ENCODE measurements at places on chromosomes 2 and 18.
A peak's percentile ranks its signal among the peaks of the same experiment; 100 is the strongest.

- peak overlapping the region; percentile 16 for H3K4me3 ChIP-seq
- peaks cover 5% of the 10 kb centered on the region for H3K36me3 ChIP-seq
- DNase-seq: no peak
- H3K27me3 ChIP-seq: no peaks in the 10 kb centered on the region
- H3K27ac ChIP-seq: no peak overlapping the region
Observed at GRCh38 chr2:43057742-43058725, 168.4 kb downstream of the ZFP36L2 start.

DNA sequence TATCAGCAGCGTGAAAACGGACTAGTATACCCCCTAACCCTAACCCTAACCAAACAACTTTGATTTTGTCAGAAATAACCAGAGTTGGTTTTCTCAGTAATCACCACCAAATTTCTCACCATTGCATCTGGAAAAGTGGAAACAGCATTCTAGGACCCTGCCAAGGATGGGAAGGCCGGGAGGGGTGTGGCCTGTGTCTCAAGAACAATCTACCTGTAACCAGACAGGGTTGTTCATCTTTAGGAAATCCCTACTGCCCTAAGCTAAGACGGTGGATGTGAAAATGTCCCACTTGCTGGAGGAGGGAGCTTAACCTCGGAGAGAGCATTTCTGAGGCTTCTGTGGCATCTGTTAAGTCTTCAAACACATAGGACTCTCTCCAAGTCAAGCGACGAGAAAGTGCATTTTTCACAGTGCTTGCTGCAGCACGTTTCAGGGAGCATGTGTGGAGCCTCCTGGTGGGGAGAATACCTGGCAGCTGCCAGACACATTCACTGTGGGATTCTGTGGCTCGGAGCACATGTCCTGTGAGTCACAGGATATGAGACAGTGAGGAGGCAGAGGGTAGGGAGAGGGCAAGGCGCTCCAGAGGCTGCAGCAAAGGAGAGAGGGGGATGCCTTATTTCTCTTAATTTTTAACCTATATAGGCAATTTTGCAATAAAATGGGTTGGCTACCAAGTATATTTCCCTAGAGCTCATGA, 207.5 kb downstream of the SPP2 start:
- H3K36me3 ChIP-seq: no peaks in the 10 kb centered on the region
- DNase-seq: no peak
- H3K27me3 ChIP-seq: no peaks in the 10 kb centered on the region
- H3K4me3 ChIP-seq: no peak overlapping the region

DNA sequence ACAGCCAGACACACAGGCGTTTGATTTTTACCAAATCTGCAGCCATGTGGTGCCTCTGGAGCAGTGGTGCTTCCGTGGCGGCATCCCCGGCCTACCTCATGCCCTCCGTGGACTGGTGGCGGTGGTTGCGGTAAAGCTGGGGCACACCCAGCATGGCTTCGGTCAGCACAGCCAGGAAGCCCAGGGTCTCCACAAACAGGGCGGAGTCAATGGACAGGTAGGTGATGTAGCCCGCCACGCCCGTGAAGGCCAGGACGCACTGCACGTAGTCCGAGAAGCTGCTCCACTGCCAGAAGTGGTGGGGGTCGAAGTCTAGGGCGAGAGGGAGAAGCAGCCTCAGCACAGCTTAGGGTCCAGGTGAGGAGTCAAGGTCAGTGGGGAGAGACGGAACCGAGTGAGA, 32.4 kb downstream of the SLC66A2 start:
- no peak overlapping the region for H3K4me3 ChIP-seq
- no peaks in the 10 kb centered on the region for H3K36me3 ChIP-seq
- H3K27ac ChIP-seq: no peak overlapping the region
- H3K4me1 ChIP-seq: peaks cover 6% of the 10 kb centered on the region
- no peak for DNase-seq

- H3K4me3 ChIP-seq: no peak overlapping the region
- H3K27me3 ChIP-seq: peaks cover 36% of the 10 kb centered on the region
- DNase-seq: no peak
- H3K36me3 ChIP-seq: no peaks in the 10 kb centered on the region
- H3K4me1 ChIP-seq: no peaks in the 10 kb centered on the region
- no peak overlapping the region for H3K27ac ChIP-seq
Observed at GRCh38 chr2:98240786-98241398, 105.4 kb upstream of the CNGA3 start.

GRCh38 chr18:13100942-13101658, 109.9 kb downstream of the CEP192 start:
- no peaks in the 10 kb centered on the region for H3K27me3 ChIP-seq
- no peak overlapping the region for H3K27ac ChIP-seq
- H3K36me3 ChIP-seq: peaks cover 14% of the 10 kb centered on the region
- H3K4me3 ChIP-seq: no peak overlapping the region

DNA sequence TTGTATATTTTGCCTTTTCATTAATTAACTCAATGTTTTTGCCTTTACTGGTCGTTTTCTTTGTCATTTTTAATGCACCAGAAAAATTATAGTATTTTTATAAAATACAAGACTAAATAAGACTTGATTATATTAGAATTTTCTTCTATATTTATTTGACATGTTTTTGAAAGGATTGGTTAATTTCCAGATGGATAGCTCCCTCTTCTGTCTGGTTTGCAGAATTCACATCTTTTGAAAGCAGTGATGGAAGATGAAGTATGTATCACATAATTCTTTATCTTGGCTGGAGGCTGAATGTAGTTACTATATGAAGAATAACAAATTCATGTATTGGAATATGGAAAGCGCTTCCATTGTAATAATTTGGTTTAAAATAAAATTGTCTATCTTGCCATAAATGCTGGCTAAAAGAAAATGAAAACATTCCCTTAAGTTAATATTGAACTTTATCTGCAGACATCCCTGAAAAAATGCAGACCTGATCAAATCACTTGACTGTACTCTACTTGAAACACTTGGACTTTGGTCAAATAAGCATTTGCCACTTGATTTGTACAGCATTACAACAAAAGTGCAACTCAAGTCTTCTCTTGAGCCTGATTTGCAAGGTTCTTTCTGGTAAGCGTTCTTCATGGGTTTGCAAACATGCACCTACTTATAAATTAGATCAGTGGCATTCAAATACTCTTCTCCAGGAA, 86.3 kb upstream of the EFEMP1 start:
- peaks cover 4% of the 10 kb centered on the region for H3K27me3 ChIP-seq
- H3K36me3 ChIP-seq: no peaks in the 10 kb centered on the region
- no peaks in the 10 kb centered on the region for H3K4me1 ChIP-seq
- no peak overlapping the region for H3K27ac ChIP-seq

- DNase-seq: no peak
- H3K27ac ChIP-seq: no peak overlapping the region
- H3K27me3 ChIP-seq: peaks cover 8% of the 10 kb centered on the region
Observed at GRCh38 chr2:39607538-39608262, 58.0 kb upstream of the TMEM178A start.

DNA sequence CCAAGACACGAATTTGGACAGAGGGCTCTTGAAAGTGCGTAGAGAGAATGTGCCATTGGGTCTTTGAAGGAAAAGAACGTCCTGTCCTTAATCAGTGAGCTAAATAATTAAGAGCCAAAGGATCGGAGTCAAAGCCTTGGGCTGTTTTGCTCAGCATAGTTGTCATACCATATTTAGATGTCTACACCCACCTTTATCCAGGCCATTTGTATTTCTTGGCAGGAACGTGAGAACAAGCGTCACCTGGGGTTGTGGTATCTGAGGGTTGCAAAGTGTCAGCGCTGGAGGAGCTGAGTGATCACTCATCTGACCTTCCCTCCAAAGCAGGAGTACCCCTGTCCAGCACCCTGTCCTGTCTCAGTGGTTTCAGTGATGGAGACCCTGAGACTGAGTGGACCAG, 4.5 kb downstream of the LPIN1 start:
- no peak for DNase-seq
- peak overlapping the region; percentile 76 for H3K4me3 ChIP-seq
- H3K4me1 ChIP-seq: peaks cover 53% of the 10 kb centered on the region
- H3K36me3 ChIP-seq: no peaks in the 10 kb centered on the region
- H3K27me3 ChIP-seq: no peaks in the 10 kb centered on the region

GRCh38 chr18:21703241-21703820, 1.2 kb downstream of the ABHD3 start:
- H3K36me3 ChIP-seq: peaks cover 10% of the 10 kb centered on the region
- H3K27me3 ChIP-seq: no peaks in the 10 kb centered on the region
- peaks cover 4% of the 10 kb centered on the region for H3K4me1 ChIP-seq
- DNase-seq: peak; percentile 38
- peak overlapping the region; percentile 94 for H3K27ac ChIP-seq
- peak overlapping the region; percentile 97 for H3K4me3 ChIP-seq

- no peaks in the 10 kb centered on the region for H3K4me1 ChIP-seq
- DNase-seq: no peak
- no peak overlapping the region for H3K4me3 ChIP-seq
- no peaks in the 10 kb centered on the region for H3K27me3 ChIP-seq
- H3K36me3 ChIP-seq: no peaks in the 10 kb centered on the region
- no peak overlapping the region for H3K27ac ChIP-seq
Observed at GRCh38 chr18:25075783-25076182, 276.2 kb downstream of the ZNF521 start.

- no peak overlapping the region for H3K4me3 ChIP-seq
- peaks cover 1% of the 10 kb centered on the region for H3K36me3 ChIP-seq
- DNase-seq: no peak
- H3K27me3 ChIP-seq: no peaks in the 10 kb centered on the region
Observed at GRCh38 chr2:121689356-121689755, 40.1 kb upstream of the CLASP1 start.

DNA sequence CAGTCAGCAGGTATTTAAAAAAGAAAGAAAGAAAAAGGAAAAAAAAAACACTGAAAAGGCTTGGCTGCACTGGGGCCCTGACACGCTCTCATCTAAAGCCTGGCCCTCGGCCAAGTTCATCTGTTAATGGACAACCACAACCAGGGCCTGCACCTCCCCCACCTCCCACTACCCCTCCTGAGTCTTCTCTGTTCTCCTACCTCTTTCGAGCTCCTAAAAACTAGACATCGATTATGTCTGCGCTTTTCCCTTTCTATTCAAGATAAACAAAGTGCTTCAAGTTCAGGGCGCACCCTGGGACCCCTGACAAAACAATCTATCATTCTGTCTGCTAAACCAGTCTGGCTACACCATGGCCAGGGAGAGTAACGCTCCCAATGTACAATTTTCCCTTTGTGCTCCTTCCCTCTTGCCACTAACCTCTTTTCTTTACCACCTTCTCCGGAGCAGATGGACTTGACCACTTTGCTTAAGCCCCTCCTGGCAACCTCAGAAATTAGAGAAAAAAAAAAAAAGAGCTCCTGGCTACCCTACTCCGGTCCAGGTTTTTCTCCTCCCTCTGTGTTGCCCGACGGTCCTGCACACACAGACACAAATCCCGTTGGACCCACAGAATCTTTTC, 22.7 kb downstream of the BCL11A start:
- no peak for DNase-seq
- H3K36me3 ChIP-seq: no peaks in the 10 kb centered on the region
- peaks cover 20% of the 10 kb centered on the region for H3K27me3 ChIP-seq
- no peak overlapping the region for H3K27ac ChIP-seq
- H3K4me1 ChIP-seq: peaks cover 5% of the 10 kb centered on the region
- no peak overlapping the region for H3K4me3 ChIP-seq

DNA sequence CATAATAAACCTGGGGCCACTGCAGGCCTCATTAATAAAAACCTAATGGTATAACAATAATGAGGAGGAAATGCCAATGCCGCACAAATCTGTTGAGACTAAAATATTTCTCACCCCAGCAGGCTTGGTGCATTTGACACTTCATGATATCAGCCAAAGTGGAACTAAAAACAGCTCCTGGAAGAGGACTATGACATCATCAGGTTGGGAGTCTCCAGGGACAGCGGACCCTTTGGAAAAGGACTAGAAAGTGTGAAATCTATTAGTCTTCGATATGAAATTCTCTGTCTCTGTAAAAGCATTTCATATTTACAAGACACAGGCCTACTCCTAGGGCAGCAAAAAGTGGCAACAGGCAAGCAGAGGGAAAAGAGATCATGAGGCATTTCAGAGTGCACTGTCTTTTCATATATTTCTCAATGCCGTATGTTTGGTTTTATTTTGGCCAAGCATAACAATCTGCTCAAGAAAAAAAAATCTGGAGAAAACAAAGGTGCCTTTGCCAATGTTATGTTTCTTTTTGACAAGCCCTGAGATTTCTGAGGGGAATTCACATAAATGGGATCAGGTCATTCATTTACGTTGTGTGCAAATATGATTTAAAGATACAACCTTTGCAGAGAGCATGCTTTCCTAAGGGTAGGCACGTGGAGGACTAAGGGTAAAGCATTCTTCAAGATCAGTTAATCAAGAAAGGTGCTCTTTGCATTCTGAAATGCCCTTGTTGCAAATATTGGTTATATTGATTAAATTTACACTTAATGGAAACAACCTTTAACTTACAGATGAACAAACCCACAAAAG, 580.9 kb upstream of the TMEFF2 start:
- no peak overlapping the region for H3K4me3 ChIP-seq
- no peak overlapping the region for H3K27ac ChIP-seq
- no peak for DNase-seq
- no peaks in the 10 kb centered on the region for H3K4me1 ChIP-seq
- H3K36me3 ChIP-seq: no peaks in the 10 kb centered on the region

DNA sequence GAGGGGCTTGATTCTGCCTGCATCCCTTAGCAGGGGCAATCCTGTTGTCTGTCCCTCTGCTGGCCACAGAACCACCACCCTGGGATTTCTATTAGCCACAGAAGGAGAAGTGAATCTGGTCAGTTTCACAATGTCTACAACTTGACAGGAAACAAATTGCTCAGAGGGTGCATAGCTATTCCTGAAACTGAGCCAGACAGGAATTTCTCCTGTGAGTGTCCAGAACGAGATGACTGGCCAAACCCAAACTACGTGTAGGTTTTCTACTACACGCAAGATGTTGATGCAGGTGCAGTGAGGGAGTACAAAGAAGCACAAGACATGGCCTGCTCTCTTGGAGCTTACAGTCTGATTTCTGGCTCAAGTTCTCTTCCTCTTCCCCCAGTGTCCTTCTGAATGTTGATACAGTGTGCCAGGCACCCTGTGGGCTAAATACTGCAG, 201.9 kb downstream of the CLIP4 start:
- DNase-seq: no peak
- H3K4me3 ChIP-seq: no peak overlapping the region
- peaks cover 10% of the 10 kb centered on the region for H3K4me1 ChIP-seq
